ENCODE measurements at places on chromosomes 5 and 9.

- DNase-seq, result no peak
Measured at GRCh38 chr9:109182940-109183798, 16.1 kb upstream of the FRRS1L start.

- DNase-seq, result no peak
Measured at GRCh38 chr5:66669086-66669861, 73.1 kb downstream of the MAST4 start.

DNA sequence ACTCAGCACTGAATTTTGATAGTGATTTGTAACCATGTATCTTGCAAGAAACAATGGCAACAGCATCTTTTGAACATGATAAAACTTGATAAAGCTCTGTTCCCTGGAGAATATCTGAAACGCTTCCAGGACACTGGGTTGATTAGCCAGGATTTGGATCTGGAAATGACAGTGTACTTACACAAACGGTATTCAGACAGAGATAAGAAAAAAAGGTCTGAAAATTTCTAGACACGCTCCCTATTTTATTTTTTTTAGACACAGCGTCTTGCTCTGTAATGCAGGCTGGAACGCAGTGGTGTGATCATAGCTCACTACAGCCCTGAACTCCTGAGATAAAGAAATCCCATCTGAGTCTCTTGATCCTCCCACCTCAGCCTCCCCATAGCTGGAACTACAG lies 109.0 kb downstream of the GNAQ start:
- DNase-seq, result no peak

DNA sequence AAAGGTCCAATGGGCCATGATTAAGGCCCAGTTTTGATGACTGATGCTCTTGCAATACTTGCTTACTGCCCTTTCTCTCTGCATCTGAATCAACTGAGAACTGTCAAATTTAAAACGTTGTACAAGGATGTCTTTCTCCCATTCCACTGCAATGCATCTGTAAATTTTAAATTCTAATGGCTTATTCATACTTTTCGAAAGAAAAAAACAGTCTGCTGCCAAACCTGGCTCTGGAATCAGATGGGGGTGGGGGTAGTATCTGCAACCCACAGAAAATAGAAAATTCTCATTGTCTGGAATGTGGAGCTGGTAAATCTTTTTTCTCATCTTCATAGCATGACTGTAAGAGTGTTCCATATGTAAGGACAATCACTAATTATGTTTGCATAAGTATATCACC lies 371.8 kb upstream of the RFX3 start:
- DNase-seq, result no peak

GRCh38 chr9:124797343-124798103 lies 20.6 kb downstream of the OLFML2A start:
- no peak for DNase-seq

- no peak for DNase-seq
Measured at GRCh38 chr5:62791059-62791458, 212.4 kb downstream of the LRRC70 start.

DNA sequence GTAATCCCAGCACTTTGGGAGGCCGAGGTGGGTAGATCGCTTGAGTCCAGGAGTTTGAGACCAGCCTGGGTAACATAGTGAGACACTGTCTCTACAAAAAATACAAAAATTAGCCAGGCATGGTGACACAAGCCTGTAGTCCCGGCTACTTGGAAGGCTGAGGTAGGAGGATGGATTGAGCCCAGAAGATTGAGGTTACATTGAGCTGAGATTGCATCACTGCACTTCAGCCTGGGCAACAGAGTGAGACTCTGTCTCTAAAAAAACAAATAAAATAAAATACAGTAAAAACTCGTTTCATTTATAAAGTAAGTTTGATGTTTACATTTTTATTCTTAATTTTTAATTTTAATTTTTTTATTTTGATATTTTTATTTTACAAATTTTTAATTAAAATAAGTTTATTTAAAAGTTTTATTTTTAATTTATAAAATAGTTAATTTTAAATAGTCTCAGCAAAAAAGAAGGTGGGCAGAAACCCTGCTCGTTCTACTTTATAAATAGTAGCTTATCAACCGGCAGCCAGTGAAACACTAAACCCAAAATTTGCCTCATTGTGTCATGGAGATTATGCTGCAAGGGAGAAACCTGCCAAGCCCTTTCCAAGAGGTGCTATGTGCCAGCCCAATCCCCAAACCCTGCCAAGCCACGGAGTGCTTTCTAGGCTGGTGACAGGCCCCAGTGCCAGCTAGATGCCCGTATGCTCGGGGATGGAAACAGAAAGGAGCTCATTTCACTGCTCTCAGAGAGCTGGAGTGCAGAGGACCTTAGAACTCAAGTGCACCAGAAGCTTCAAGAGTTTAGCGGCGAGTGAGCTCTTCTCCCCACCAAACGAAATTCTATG lies 38.9 kb downstream of the SERINC5 start:
- DNase-seq, result no peak

DNA sequence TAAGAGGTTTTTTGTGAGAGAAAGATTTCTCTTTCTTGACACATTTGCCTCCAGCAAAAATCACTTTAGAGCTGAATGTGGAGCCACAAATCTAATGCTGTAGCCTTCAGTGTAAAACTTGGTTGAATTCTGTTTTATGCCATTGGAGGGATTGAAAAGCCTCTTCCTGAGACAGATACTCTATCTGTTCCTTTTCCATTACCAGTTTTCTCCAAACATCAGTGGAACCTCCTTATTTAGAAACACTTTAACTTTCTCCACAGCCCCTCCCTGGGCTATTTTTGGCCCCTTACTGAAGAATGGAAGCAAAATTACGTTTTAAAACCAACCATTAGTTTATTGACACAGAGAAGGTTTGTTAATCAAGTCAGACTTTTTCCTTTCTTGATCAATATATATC lies 155.3 kb downstream of the PJA2 start:
- DNase-seq, result no peak

GRCh38 chr9:116687074-116687753 lies at the start of gene TRIM32:
Gene TRIM32 (plus strand): TSS chr9:116687305. CDS start chr9:116697743, 10,438 bp downstream.
- DNase-seq, result peak; percentile 76

DNA sequence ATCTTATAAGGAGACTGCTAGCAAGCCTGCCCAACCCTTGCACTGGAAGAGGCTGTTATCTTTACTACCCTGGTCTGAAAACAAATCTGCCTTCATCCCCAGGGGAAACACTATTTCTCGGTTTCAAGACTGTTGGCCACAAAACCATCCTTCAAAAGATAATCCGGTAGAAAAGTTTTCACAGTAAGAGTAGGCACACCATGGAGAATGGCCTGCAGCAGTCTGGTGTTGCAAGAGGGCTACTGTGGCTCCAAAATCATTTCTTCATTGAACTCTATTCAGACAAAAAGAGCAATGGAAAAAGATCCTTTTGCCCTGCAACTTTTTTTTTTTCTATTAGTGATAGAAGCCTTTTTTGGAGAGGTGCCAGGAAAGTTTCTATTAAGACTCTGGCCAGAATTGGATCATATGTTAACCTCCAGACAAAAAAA lies 163.9 kb downstream of the ARHGEF28 start:
- no peak for DNase-seq

DNA sequence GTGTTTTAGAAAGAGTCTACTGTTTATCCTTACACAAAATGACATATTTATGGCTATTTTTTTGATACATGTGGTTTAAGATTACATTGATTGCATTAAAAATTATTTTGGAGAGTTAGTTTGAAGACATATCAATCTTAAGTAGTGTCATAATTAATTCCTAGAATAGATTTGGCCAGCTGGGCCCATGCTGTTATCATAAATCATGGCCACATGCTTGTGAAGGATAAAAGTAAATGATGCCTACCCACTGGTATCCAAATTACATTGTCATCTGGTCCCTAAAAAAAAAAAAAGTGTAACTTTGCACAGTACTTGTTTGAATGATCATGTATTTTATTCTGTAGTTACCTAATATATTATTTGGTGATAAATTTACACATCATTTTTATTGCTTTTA lies 96.9 kb downstream of the PARP8 start:
- DNase-seq, result no peak

- DNase-seq, result no peak
Measured at GRCh38 chr5:180652771-180653170, 3.4 kb upstream of the FLT4 start.

DNA sequence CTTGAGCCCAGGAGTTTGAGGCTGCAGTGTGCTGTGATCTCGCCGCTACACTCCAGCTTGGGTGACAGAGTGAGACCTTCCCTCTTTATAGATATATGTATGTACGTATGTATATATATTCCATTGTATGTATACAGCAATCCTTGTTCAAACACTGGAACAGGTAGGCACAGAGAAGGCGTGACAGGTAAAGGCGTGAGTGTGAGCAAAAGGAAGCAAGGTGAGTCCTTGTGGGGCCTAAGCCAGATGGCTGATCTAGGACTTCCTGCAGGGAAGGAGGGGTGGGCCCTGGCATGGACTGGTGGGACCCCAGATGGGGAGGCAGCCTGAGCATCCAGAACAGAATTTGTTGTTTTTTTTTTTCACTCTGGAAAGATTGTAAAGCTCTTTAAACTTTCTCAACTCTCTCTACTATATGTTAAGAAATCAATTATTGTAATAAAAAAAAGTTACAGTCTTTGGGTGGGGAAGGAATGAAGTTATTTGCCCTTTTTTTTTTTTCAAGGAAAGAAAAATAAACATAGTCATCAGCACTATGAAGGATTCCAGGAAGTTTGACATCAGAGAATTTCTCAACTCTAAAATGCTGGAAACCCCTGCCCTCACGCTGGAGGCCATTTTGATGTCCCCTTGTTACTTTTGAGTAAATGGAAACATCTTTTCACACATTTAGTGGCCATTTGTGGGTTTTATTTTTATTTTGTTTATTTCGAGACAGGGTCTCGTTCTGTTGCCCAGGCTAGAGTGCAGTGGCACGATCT lies 38.9 kb upstream of the STXBP1 start:
- DNase-seq, result no peak

DNA sequence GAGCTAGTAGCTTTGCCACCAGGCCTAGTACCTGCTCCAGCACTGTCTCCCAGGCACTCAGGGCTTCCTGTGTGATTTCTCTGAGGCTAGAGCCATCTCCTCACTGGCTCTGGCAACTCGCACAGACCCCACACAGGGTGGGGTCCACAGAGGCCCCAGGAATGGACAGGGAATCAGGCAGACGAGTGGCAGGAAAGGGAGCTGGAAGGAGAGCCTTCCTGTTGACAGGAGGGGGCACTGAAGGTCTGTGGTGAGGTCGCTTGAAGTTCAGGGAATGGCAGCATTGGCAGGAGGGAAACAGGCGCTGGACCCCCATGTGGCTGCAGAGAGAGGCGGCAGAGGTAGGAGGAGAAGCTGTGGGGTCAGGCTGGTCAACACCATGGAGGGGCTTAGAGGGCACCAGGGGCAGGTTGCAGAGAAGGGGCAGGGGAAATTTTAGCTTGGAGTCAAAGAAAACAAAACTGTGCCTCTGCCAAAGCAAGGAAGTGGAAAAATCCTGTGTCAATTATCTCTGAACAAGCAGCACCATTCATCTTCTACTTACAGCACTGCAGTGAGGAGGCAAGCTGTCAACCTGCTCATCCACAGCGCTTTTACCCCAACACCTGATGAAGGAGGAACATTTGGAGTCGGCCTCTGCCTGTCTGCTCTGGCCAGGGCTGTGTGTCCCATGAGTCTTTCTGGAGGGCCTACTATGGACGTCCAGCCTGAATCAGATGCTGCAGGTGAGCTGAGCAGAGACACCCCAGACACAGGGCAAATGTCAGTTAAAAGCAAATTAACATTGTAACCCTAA lies 270.2 kb downstream of the FSTL4 start:
- DNase-seq, result no peak

- no peak for DNase-seq
Measured at GRCh38 chr9:113600023-113600823, 136.7 kb downstream of the RGS3 start.

- DNase-seq, result no peak
Measured at GRCh38 chr5:40841068-40841805, at the start of gene CARD6. Gene CARD6 (plus strand): TSS chr5:40841367. CDS start chr5:40841383, 16 bp downstream.

GRCh38 chr5:83925321-83925954 lies 204.8 kb upstream of the HAPLN1 start:
- DNase-seq, result no peak

GRCh38 chr9:87007711-87008366 lies 60.5 kb upstream of the GAS1 start:
- DNase-seq, result no peak

- no peak for DNase-seq
Measured at GRCh38 chr9:79257228-79257781, 314.5 kb upstream of the TLE4 start.

DNA sequence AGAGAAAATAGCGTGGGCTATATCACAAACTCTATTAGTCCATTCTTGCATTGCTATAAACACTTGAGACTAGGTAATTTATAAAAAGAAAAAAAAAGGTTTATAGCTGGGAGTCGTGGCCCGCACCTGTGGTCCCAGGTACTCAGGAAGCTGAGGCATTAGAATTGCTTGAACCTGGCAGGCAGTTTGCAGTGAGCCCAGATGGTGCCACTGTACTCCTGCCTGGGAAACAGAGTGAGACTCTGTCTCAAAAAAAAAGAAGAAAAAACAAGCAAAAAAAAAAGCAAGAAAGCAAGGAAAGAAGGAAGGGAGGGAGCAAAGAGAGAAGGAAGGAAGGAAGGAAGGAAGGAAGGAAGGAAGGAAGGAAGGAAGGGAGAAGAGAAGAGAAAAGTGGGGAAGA lies 904.2 kb upstream of the EDIL3 start:
- no peak for DNase-seq

DNA sequence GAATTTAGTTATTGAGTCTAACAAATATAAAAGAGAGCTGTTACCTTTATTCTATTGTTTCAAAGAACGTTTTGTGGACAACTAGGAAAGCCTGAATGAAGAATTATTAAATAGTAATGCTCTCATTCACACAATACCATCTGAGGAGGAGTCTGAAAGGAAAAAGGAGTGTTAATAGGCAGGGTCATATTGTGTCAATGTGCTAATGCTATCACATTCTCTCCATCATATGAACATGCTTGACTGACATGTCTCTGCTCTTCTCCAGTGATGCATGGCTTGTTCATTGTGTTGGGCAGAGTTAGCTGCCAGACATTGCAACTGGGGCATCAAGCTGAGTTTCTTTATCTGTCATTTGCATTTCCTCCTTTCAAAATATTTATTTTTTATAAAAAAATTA lies 1578.0 kb downstream of the MAT2B start:
- no peak for DNase-seq

DNA sequence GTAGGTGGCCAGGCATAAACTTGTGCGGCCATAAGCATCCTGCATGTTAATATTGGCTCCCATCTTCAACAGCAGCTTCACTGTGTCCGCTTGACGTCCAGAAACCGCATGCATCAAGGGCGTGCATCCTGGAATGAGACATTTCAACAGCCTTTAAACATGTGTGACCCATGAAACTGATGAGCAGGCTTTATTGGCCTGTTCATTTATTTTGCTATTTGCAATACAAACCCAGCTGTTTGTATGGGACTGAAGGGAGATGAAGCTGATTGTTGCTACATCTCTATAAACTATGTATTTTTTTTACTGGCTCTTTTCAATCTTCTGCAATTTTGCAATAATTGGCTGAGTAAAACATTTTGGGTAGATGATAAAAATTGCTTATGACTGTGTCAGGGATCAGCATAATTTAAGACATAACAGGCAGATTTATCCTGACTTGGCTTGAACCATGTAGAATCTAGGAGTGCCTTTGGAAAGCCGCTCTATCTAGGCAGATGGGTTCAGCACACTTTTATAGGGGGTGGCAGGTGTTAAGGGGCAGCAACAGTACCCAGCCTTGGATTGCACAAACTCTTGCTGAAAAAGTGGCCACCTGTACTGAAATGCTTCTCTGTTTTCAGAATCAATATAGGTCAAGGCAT lies 56.9 kb downstream of the ANKRD55 start:
- DNase-seq, result no peak

Measured in activated naive CD4-positive, alpha-beta T cell (primary cell).